ENCODE measurements at places on chromosomes 11 and 22.

GRCh38 chr11:84788220-84788619 is 838.9 kb downstream of the DLG2 start:
- DNase-seq: no peak

- DNase-seq: no peak
Observed at GRCh38 chr11:114025329-114025907, 34.1 kb upstream of the ZBTB16 start.

- DNase-seq: no peak
Observed at GRCh38 chr11:102345904-102346303, 1.1 kb upstream of the BIRC2 start.

- DNase-seq: no peak
Observed at GRCh38 chr11:117441146-117441975, 113.7 kb downstream of the CEP164 start.
